ENCODE measurements at places on chromosomes 12 and 14.
A peak's percentile ranks its signal among the peaks of the same experiment; 100 is the strongest.

DNA sequence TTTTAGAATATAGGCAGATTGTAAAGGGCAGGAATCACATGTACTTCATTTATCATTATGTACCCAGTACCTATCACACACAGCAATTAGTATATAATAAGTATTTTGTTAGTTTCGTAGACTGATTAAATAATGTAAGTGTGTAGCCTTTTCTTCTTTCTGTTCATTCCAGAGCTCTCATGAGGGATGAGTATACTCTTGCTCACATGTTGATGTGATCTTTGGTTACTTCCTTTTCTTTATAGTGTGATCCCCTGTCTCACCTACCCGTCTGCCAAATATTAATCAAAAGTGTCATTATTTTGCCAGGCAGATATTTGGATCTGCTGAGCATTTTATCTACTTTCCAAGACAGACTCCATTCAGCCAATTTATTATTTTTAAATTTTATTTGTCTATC, 156.1 kb downstream of the PCNX1 start:
- DNase-seq, result no peak

DNA sequence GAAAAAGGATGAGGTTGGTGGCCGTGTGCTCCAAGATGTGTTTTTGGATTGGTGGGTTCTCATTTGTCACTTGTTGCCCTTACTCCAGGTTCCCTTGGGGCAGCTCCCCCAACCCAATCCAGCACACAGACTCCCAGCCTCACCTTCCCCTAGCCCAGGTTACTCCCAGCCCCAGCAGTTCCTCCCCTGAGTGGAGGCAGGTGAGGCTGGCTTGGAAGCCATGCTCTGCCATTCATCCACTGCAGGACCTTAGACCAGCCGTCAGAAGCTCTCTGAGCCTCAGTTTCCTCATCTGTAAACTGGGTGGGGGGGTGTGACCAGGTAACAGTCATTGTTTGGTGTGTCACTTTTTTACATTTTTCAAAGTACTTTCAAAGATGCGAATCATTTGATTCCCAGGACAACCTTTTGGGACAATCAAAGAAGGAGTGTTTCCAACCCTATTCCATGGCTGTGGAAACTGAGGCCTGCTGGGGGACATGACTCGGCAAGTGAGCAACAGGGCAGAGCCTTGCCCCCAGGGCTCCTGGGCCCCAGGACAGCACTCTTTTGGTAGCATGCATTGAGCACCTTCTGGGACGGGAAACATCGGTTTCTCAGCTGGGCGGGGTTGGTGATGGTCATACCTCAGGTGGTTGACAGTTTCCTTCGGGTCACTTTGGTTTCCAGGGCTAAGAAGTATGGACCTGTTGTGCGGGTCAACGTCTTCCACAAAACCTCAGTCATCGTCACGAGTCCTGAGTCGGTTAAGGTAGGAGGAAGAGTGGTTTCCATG, 7.2 kb downstream of the CYP46A1 start:
- DNase-seq, result no peak

- DNase-seq, result no peak
These were observed 423.0 kb downstream of the DIO2 start for GRCh38 chr14:79788346-79788745.

DNA sequence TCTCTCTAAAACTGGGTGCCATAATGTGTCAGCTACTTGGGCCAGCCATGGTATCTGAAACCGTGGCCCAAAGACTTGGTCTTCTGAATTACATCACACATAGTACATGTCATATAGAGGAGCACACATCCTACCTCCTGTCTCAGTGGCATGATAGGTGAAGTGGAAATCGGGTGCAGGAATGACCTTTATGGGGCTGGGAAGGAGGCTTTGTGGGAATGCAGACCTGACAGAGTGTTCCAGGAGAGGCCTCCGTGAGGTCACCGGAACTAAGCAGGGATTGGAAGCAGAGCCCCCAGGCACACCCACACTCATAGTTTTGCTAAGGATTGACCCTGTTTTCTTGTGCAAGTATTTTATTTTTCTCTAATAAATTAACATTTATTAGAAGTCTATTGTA, 82.6 kb downstream of the NTF3 start:
- DNase-seq, result no peak

- DNase-seq, result no peak
These were observed 38.8 kb downstream of the SYNE3 start for GRCh38 chr14:95477411-95478269.

- DNase-seq, result no peak
These were observed 191.4 kb upstream of the BCL2L14 start for GRCh38 chr12:11879306-11879705.

GRCh38 chr14:33705490-33705889, 245.4 kb downstream of the EGLN3 start:
- DNase-seq, result no peak

DNA sequence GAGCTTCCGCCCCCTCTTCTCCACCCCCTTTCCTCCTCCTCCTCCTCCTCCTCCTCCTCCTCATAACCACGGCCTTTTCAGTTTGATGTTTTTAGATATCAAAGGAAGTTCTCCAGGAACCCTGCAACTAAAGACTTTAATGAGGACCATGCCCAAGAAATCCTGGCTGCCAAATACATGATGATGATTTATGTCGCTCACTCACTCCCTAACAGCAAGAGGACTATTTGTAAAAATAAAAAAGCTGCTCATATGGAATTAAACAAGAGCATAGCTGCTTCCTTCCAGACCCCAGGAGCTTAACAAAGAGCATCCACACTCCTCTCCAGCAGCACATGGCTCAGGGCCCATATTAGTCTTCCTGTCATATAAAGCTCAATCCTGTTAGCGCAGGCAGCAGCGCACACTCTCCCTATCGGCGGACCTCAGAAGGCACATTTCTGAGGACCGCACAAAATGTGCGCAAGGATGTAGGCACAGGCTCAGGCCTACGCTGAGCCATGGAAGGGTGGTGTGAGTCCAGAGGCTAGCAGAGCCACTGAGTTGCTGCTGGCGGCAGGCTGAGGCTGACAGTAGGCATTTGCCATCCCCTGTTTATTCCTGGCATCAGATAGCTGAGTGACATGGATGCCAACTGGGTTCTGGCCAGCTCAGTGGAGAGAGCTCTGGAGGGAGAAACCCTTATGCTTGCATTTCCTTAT, 232.8 kb downstream of the MSRB3 start:
- no peak for DNase-seq

DNA sequence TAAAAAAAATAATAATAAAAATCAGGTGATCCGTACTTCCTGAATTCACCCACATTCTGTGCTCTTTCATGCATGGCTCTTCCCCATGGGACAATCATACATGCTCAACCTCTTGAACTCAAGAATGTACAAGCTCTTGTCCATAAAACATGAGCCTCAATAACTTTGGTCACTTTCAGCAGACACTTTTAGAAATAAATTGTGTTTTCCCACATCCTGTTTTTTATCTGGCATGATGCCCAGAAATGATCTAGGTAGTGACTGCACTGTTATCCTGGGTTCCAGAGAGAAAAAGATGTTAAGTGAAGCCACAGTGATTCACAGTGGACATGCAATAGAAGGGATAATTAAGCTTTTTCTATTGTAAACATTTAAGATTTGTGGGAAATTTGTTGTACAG, 537.6 kb upstream of the TMEM132C start:
- DNase-seq, result no peak

DNA sequence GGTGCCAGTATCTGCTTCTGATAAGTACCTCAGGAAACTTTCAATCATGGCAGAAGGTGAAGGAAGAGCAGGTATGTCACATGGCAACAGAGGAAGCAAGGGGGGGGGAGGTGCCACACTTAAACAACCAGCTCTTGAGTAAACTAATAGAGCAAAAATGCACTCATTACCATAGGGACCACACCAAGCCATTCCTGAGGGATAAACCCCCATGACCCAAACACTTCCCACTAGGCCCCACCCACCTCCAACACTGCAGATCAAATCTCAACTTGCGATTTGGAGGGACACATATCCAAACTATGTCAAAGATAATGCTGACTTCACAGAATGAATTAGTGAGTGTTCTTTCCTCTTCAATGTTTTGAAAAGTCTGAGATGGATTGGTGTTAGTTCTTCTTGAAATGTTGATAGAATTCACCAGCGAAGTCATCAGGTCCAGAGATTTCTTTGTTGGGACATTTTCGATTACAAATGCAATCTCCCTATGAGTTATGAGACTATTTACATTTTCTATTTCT, 16.6 kb downstream of the TFCP2 start:
- DNase-seq, result no peak

DNA sequence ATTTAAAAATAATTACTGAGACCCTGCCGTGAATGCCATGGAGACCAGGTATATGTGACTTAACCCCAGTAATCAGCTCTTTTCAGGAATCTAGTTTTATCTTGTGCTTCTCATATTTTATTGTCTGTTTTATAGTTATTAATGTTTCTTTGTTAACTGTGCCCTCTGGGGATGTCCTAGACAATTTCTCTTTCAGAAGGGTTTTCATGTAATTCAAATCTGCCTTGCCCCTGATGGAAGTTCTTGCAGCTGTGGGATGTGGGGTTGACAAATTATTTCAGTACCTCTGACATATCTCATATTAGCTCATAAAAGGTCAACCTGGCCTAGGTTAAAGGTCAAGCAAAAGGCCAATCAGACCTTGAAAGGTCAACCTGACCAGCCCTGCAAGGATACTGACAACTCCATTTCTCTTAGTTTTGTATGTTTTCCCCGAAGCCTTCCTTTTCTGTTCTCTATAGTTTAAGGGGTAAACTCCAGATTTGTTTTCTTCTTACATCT, 182.3 kb downstream of the SLC41A2 start:
- DNase-seq, result no peak

- no peak for DNase-seq
These were observed 29.6 kb downstream of the PNMA1 start for GRCh38 chr14:73684627-73685026.

DNA sequence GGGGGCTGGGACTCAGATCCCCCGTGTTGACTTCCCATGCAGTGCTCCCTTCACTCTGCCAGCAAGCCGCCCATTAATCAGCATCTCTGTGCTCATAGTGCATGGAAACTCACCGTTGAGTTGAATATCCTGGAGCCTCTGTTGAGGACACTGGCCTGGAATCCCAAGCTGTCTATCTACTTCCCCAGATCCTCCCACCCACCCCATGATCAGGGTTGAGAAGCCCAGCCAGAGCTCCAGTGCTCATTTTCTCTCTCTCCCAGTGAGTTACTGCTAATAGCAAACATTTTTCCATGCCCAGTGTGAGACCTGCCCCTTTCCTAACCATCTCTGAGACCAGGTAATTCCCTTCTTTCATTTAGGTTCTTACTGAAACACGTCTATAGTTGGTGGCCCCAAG, 88.2 kb downstream of the SLC24A4 start:
- DNase-seq, result no peak

DNA sequence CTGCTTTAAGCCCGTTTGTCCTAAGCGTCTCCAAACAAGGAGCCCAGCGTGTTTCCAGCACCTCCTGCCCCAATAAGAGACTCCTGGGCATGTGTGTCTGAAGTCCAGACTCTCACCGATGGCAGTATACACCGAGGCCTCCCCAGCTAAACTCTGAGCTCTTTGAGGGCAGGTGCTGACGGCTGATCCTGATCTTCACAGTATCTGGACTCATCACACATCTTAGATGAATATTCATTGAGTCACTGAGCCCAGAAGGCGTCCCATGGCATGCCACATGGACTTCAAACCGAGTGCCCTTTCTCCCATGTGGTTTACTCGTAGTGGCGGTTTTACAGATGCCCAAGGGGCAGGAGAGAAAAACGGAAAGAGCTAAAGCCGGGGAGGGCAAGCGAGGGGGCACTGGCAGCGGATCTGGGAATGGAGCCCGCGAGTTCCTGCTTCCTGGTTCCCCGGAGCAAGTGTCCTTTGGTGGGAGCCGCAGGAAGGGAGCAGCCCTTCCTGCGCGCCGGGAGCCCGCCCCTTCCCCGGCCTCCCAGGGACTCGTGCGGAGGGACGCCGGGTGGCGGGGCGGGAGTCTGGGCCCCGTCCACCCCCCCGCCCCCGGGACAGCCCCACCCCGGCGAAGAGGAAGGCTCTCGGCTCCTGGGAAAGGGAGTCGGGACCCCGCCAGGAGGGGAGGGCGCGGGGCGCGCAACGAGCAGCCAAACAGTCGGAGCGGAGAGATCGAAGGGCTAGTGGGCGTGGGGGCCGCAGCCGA, 585 bp upstream of the TEAD4 start:
- peak; percentile 95 for DNase-seq

DNA sequence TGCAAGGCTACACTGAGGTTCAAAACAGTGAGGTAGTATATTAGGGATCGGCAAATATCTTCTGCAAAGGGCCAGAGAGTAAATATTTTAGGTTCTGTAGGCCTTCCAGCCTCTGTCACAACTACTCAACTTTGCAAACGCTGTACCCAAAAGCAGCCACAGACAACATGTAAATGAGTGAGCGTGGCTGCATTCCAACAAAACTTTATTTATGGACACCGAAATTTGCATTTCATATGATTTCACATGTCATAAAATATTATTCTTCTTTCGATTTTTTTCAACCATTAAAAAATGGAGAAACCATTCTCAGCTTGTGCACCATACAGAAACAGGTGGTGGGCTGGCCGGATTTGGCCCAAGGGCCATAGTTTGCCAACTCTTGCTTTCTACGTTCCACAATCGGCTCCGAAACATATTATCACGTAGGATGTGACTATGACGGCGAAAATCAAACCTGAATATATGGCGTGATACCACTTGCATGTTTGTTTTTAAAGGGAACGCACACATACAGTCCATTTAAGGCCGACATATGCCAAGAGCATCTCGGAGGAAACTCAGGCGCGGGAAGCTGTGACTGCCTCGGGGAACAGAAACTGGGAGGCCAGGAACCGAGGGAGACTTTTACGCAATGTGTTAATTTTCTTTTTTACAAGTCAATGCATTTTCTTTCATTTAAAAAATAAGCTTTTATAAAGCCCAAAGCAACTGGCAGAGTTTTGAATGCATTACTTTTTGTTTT, 7.1 kb downstream of the NCOR2 start:
- no peak for DNase-seq

DNA sequence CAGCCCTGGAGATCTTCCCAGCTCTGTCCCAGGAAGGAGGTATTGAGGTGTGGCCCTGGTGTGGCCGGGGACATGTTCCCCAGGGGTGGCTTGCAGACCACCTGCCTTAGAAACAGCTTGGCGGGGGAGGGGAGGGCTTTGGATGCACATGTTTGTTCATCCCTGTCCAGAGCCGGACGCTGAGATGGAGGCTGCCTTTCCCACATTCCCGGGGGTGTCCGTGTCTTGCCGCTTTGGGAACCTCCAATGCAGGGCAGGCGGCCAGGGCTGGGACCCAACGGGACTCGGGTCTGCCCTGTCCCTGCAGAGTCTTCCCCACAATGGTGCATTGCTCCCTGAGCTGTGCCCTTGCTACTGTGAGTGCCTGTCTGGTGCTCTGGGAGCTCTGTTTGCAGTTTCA, 319.5 kb upstream of the SFSWAP start:
- no peak for DNase-seq

DNA sequence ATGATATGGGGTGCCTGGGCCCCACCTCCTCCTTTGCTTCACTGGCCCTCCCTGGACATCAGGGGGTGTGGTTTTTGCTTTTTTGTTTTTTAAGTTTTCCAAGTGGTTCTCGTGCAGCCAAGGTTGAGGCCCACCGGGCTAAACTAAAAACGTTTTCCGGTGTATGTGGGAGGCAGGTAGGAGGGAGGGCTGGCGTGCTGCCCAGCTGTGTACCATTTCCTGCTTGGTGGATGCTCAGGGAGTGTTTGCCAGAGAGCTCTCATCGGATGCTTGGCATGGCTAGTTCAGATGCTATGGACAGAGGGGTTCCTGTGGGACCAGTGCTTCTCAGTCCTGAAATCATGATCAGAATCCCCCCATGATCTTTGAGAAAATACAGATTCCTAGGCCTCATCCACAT, 246.4 kb downstream of the CACNA1C start:
- DNase-seq, result no peak
